ENCODE measurements at places on chromosomes 1 and 21.

- no peak for DNase-seq
Measured at GRCh38 chr1:244319283-244320132, 132.2 kb downstream of the ADSS2 start.

GRCh38 chr1:60090655-60091054, 17.1 kb upstream of the C1orf87 start:
- DNase-seq, result no peak

GRCh38 chr1:162740755-162741154, 49.7 kb upstream of the HSD17B7 start:
- DNase-seq, result no peak

DNA sequence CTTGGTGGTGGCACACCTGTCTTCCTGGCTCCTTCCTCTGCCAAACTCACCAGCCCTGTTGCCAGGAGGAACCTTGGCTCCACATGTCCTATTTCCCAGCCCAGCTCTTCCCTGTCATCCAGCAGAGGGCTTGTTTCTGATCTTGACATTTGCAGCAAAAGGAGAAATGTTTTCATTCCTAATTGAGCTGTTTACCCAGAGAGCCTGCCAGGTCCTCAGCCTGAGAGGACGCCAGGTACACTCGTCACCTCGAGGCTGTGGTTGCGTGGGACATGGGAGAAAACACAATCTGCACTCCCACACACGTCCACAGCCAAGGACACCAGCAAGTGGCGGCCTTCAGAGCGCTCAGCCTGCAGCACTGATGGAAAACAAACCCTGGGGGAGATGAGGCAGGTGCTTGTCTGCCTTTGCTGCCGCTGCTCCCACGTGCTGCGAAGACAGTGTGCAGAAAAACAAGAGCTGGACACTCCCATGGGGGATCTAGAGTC, 132.8 kb upstream of the CD34 start:
- DNase-seq, result no peak

GRCh38 chr21:37565530-37566223, 199.1 kb downstream of the DYRK1A start:
- no peak for DNase-seq

GRCh38 chr1:7478142-7478790, 292.8 kb upstream of the VAMP3 start:
- DNase-seq, result no peak

DNA sequence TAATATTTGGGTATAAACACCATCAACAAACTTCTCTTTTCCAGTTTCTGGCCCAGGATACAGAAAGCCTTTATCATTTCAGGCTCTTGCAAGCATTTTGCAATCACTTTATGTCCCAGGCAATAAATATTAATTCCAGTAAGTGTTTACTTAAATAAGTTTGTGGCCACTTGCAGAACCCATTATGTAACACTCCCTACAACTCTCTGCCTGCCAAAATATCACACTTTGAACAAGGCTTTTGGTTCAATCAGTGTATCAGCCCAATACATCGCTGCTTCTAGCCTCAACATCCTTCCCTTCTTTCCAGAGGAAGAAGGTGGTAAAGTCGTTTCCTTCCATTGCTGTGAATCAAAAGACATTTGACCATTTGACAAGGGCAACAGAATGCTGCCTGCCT, 203.0 kb upstream of the USP25 start:
- DNase-seq, result no peak

DNA sequence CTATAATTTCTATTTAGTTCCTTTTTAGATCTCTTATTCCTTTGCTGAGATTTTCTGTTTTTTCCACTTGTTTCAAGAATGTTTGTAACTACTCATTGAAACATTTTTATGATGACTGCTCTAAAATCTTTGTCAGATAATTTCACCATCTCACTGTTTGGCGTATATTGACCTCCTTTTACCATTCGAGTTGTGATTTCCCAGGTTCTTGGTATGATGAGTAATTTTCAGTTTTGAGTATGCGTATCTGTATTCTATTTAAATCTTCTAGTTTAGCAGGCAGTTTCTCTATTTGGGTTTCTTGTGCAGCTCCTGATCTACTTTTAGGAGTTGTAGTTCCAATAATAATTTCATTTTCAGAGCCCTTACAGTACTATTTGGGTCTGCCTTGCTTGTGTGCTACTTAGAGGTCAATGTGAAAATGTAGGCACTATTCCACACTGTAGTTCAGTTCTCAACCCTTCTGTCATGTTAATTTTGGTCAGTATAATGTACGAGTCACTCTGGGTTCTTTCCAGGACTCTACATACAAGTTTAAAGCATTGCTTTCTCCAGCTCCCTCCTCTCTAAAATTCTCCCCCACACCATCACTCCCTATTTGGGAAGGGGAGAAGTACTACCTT, 115.5 kb downstream of the ACBD6 start:
- DNase-seq, result no peak

DNA sequence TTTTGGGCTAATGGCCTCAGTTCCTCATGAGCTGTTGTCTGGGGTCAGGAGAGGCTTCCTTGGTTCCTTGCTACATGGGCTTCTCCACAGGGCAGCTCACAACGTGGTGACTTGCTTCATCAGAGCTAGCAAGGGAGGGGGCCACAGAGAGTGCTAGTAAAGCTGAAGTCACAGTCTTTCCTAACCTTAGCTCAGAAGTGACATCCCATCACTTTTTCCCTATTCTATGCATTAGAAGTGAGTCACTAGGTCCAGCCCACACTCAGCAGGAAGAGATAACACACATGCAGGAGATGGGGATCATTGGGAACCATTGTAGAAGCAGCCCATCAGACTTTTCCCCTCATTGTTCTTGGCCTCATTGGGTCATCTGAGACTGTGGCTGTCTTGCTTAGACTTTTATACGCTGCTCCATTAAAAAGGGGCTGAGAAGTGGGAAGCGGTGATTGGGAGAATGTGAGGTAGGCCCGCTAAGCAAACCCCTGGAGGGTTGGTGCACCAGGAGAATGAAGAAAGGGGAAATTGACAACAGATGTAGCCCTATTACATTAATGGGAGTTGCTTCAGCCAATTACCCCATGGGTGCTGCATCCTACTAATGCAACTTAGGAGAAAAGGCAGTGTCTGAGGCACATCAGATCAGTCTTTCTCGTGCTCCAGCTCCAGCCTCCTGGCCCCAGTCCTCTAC, 22.1 kb upstream of the IGSF21 start:
- no peak for DNase-seq

DNA sequence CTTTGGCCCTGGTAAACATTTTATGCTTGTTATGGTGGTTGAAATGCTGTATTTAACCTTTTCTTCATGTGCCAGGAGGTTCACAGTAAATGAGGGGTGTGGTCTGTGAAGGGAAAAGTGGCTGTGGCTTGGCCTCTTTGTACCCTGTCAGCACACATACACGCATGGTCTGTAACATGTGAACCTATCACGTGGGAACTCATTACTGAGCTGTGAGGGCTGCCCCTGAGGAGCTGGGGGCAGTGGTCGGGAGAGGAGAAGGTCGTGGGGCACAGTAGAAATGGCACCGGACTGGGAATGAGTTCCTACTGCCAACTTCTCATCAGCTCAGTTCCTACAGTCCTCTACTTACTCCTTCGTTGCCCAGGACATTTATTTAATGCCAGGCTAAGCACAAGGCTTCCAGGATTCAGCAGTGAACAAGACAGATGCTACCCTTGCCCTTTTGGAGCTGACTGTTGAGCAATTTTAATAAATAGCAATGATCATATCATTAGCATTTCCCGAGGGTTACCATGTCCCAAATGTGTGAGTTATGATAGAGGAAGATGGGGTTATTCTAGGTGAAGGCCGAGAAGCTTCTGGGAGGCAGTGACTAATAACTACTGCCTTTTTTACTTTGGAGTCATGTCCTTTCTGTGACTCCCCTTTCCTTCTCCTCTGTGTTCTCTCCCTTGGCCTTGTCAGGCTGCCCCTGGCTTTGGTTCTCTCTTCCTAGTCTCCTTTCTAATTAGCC, 38.8 kb downstream of the DDR2 start:
- no peak for DNase-seq

- no peak for DNase-seq
Measured at GRCh38 chr1:70431874-70432273, 20.8 kb downstream of the CTH start.

- DNase-seq, result no peak
Measured at GRCh38 chr1:41892301-41892781, 26.4 kb downstream of the HIVEP3 start.

DNA sequence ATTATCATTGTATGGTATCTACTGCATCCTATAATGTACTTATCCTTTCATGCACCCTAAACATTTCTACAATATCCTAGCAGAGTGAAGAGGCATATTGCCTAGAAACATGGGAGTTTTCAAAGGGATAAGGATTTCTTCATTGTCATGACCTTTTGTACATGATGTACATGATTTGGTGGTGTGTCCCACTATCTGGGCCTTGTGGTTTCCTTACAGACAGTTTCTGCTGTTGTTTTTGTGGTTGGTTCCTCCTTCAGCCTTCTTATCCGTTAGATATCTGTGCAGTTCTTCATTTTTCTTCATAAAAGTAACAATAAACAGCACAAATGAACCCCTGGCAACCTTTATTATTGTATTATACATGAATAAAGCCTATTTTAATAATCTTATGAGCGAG, 70.4 kb upstream of the BACH1 start:
- DNase-seq, result no peak

DNA sequence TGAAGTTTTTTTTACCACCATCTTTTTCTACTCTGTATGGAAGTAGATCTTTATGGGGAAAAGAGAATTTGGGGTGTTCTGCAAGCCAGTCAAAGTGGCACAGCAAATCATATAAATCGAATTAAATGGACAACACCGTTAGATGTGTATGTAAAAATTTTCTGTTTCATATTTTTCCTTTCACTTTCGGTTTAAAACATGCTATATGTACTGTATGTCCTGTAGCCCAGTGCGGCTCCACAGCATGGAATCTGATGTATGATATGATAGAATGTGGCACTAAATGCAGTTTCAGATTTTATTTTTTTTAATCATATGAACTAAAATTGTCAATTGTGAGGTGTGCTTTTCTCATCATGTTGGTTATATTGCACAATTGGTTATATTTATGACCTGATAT, 32.9 kb downstream of the RAB4A start:
- no peak for DNase-seq

DNA sequence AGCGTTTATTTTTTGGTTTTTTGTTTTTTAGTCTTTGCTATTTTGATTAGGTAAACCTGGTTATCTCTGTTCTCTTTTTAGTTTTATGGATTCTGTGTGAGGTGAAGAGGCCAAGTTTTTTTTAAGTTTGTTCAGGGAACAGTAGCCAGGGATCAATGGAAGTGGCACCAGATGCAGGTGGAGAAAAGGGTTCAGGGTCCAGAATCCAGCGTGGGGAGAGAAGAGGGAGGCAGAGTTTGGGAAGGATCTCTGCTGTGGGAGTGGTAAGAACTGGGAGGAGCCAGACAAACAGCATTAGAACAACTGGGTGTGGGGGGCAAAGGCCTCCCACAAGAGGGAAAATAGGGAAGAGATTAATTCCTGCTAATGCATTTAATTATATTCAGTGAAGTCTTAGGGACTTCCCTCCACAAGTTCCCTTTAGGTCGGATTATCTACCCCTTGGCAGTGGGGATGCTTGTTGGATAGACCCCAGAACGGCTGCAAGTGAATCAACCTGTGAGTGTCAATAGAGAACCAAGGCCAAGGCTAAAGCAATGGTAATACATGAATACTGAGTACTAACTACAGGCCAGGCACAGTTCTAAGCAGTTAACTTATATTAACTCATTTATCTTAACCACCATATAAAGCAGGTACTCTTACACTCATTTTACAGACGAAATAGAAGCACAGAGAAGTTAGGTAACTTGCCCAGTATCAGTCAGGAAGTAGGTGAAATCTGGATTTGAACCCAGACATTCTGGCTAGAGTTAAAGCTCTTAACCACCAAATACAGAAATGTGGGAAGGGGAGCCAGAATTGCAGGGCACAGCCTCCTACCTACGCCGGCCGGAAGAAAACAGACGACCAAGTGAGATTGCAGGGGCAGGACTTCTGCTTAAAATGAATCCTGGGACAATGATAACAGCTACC, 498 bp downstream of the GNAT2 start:
- no peak for DNase-seq

DNA sequence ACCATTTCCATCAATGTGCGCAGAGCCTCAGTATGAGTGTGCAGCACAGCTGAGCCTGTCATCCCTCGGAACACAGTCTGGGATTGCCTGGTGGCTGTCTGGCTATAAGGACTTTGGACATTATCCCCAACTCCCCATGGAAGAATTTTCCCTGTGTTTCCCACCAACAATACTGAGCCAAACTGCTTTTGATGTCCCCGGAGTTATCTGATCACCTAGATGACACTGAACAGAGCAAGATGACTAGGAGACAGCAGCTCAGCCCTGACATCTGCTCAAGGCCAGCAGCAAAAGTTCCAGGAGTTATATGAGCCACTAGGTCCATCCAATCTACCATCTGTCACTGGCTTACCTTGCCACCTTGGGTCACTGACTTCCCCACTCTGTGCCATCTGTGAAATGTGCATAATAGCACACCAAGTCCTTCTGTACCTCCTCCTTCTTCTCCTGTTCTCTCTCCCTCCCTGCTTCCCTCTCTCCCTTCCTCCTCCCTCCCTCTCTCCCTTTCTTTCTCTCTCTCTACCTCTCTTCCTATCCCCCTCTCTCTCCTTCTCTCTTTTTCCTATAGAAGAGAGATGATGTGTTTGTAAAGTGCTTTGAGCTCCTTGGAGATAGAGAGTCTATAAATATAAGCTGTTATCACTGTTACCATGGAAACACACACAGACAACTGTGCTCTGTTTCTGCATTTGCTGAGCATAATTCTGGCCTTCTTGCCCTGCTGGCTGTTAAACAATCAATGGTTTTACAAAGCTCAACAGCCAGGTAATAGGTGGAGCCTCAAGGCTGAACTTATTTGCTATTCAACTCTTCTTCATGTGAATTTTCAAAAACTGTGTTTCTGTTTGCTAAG, 19.7 kb upstream of the ATP1B1 start:
- no peak for DNase-seq

DNA sequence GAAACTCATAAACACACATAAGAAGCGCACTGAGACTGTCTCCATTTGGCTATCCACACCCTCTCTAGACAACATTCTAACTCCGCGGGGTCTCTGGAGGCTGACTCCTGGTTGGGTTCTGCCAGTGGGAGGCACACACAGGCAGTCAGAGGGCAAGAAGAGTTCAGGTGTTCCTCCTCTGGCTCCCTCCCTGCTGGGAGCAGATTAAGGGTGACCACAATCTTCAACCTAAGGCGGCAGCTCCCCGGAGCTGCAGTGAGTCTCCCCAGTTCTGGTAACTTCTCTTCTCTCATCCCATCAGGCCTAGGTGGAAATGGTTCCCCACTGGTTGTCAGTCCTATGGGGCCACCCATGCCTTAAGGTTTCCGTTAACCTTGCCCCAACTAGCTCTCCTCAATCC, 7.4 kb upstream of the TENT5C start:
- no peak for DNase-seq

All from stimulated activated CD8-positive, alpha-beta memory T cell treated with anti-CD3 and anti-CD28 coated beads, Interleukin-7, amount 100 ng/mL, for 1 hour (primary cell).